ENCODE measurements at places on chromosomes 12 and 14.

DNA sequence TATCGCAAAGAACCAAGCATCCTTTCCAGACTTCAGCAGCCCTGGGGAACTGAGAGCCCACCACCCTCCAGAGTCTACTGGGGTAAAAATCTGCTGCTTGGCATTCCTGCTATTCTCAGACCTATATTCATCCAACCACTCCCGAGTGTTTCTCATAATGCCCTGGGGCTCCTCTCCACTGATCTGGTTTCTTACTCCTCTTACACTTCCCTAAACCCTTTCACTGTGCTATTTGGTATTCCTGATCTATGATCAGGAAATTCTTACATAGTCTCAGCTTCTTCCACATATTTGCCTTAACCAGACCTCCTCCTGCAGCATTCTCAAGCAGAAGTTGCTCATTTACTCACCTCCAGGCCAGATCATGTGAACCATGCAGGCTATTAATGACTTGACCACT, 82.4 kb downstream of the SYT10 start:
- no peak for DNase-seq

- DNase-seq, result no peak
Observed at GRCh38 chr14:103257211-103257962, 76.7 kb upstream of the EIF5 start.

DNA sequence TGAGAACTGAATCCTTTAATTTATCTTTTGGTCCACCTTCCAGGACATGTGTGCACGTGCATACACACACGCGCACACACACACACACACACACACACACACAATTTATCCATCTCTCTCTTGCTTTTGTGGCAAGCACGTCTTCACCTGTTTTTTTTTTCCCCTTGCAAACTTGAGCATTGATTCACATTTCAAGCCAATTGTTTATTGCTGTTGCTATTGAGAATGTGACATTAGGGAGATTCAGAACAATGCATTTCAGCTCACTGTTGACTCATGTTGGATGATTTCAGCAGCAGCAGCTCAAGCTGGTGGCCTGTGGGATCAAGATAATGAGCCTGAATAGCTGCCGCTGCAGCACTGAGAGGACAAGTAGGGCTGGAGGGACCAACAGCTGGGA, 128.9 kb downstream of the SNAPC1 start:
- DNase-seq, result peak; percentile 17

- peak; percentile 32 for DNase-seq
Observed at GRCh38 chr14:70641548-70642302, at the start of gene TTC9. TSS of gene TTC9 (plus strand) at chr14:70641916. CDS start at chr14:70642130, 214 bp downstream.

- DNase-seq, result no peak
Observed at GRCh38 chr14:71071042-71071441, 163.8 kb downstream of the PCNX1 start.

DNA sequence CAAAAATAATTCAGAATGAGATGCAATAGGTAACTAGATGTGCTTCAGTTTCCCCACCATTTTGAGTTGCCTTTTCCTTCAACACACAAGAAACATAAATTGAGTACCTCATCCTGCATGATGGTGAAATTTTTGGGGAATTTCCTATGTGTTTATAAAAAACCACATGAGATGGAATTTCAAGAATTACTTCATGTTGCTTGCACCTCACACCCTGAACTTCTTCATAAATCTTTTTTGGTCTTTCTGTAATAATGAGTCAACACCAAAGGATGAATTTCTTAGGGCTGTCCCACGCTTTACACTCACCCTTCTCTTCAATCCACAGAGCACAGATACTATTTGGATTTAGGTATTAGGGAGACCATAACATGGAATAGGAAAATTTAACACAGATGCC, 22.6 kb upstream of the LUM start:
- no peak for DNase-seq

DNA sequence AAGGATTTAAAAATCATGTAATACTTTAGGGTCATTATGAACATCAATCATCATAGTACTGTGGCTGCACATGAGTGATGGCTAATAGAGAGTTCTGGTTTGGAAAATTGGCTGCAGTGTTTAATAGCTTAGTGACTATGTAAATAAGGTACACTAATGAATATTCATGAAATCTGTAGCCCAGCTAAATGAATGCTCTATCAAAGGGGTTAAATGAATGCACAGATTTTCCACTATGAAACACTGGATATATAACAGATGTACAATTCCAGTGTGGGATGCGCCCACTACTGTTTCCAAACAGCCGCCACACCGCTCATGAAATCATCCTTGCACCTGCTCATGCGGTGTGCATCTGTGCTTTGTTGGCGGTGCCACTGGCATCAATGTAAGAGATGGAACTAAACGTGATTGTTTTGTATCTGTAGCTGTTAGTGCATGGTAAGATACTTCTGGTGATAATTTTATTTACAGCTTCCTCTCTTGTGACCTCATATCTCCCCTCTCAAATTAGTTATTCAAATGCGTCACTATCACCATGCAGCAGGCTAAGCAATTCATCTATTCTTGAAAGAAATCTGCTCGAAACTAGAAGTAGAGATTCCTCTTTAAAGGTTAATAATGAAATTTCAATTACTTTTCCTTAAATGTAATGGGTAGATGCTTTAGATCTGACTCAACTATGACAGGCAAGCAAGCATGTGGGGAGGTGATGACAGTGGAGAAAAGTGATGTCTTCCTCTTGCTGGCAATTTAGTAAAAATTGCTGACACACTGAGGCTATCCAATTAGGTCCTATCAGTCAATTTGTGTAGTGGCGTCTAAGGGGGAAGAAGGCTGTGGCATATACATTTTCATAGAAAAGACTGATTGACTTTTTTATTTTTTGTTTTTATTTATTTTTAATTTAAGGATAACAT, 433.6 kb downstream of the AEBP2 start:
- no peak for DNase-seq

DNA sequence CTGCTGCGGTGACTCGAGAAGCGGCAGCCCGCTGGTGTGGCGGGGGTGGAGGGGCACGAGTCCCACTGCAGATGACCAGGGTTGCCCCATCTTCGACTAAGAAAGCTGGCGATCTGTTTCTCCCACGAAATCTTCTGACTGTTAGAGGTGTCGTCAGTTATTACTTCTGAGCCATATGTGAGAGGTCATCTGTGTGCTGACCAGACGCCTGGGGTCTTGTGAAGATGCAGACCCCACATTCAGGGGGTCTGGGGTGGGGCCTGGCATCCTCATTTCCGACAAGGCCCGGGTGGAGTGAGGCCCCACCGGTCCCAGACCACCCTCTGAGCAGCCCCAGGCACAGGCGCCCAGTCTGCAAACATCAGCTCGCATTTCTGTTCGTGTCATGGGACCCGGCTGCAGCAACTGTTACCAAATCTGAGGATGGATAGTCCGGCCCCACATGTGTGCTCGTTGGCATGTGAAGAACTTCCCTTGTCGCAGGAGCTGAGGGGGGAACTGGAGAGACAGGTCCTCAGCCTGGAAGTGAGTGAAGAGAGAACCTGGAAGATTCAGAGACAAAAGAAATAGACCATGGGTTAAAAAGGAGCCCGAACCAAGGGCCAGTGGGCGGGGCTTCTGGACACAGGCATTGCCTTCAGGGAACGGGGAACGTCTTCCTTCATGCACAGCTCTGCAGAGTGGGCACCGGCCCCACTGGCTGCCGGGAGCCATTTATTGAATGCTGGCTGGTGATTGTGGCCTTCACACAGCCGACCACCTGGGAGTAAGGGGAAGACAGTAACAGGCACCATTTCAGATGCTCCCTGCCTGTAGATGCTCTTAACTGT, 135.2 kb downstream of the ADGRD1 start:
- no peak for DNase-seq

GRCh38 chr12:107515446-107515958, 170.1 kb upstream of the PWP1 start:
- peak; percentile 49 for DNase-seq

GRCh38 chr12:55720071-55720564, at the start of gene RDH5:
TSS of gene RDH5 (plus strand) at chr12:55720393. CDS start at chr12:55721185, 792 bp downstream.
- no peak for DNase-seq

DNA sequence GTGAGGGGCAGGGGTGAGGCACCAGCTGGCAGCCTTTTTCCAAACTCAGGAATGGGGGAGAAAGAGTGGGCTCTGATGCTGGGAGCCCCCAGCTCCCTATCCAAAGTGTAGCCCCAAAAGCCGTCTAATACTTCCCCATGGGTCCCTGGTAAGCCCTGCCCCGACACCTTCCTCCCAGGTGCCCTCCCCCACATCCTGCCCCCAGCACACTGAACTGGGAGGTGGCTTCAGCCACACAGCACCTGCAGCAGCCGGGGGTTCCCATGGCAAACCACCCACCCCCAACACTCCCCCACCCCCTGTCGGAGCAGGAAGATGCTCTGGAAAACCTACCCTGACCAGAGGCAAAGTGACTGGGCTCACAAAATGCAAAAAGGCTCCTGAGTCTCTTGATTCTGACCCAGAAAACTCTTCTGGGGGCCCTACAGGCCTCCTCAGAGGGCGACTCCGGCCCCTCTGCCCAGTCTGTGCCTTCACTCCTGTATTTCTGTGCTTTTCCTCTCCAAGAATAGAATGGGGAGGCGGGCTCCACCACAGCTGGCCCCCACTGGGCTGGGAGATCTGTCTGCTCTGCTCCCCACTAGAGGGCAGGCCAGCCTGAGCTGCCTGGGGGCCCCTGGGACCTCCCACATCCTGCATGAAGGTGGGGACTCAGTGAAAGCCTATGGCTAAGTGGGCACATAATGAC, 81.6 kb downstream of the ITPK1 start:
- peak; percentile 61 for DNase-seq

GRCh38 chr14:43898687-43899086, 608.4 kb downstream of the FSCB start:
- DNase-seq, result peak; percentile 7

- no peak for DNase-seq
Observed at GRCh38 chr14:22981090-22981875, 1.1 kb downstream of the AJUBA start.

GRCh38 chr12:51247523-51248206, 9.0 kb downstream of the DAZAP2 start:
- DNase-seq, result no peak

DNA sequence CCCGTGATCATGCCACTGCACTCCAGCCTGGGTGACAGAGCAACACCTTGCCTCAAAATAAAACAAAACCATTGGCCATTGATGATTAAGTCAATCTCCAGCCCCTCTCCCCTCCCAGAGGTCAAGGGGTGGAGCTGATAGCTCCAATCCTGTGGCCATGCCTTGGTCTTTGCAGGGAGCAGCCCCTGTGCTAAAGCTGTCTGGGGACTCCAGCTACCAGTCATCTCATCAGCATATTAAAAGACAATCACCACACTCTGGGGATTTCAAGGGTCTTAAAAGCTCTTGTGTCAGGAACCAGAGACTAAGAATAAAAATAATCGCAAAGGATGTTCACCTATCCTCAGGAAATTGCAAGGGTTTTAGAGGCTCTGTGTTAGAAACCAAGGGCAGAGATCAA, 30.6 kb downstream of the HCAR2 start:
- DNase-seq, result no peak

GRCh38 chr12:12723681-12724420, 6.7 kb downstream of the CDKN1B start:
- peak; percentile 67 for DNase-seq

DNA sequence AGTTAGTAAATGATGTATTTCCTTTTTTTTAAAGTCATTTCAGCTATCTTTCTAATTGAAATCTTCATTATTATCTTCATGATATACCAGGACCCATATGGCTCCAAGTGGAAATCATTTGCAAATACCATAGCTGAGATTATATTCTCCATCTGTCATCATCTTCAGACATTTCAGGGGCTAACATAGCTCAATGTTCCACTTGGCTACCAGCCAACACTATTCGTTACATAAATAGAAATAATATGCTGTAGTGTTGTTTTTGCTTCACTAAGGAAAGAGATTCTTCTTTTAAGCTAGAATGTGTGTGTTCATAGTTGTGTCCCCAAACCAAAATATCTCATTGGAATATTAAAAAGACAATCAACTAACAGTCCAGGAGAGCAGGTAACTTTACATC, 225.1 kb downstream of the DIO2 start:
- DNase-seq, result no peak

Measured in hematopoietic multipotent progenitor cell treated with erythropoietin and hydrocortisone succinate and interleukin-3 and kit ligand, for 4 days (in vitro differentiated cells).